T-helper 17 cell (primary cell): ENCODE measurements at places on chromosomes 13 and 19.
A peak's percentile ranks its signal among the peaks of the same experiment; 100 is the strongest.

DNA sequence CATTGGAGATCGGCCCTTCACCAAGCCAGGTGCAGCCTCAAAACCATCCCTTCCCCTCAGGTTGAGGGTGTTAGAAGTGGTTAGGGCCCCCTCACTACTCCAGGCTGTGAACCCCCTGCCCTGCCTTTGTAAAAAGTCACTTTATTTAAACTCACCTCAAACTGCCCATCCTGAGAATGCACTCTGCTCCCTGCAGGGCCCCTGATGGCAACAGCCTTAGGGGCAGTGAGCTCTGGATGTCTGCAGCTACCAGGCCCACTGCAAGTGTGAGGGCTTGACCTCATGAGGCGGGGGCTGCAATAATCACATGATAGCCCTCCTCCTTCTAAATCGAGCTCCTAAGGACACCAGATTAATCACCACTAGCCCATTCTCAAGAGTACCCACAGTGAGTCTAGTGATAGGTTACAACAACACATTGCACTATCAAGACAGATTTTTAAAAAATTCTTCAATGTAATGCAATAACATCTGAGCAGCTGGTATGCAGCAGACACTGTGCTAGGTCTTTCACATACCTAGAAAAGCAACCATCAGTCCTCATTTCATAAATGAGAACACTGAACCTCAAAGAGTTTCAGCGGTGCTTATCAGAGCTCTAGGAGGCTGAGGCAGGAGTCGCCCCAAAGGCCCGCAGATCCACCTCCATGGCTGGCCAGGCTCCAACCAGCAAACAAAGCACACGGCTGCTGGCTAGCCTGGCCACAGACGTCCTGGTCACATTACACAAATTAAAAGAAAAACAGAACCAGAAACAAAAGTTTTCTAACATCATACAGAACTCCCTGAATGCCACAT is 26.0 kb downstream of the SLC7A1 start:
- DNase-seq = no peak

GRCh38 chr13:90968166-90968904 is 379.2 kb upstream of the MIR17HG start:
- DNase-seq = no peak

DNA sequence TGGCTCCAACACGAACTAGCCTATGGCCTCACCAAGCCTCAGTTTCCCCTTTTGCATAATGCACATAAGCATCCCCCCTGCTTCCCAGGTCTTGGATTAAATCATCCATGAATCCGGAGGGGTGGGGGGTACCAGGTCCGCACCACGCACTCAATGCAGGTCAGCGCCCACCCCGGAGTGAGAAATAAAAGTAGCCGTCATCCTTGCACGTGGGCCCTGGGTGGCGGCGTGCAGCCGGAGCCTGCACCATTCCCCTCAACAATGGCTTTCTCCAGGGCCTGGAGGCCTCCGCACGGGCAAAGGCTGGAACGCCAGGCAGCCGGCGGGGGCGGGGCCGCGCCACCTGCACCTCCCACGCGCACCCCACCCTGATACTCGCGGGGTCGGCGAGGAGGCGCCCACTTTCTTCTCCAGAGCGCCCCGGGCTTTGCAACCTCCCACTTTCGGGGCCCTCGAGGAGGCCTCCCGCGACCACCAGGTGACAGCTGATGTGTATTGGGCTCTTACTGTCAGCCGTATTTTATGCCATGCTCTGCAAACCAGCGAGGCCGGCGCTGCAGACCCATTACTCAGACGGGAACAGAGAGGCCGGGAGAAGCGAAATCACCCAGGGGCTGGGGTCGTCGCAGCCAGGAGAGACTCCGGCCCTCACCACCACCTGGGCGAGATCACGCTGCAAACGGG is 767 bp upstream of the GADD45B start:
- DNase-seq = peak; percentile 32

GRCh38 chr13:112752711-112753541 is 63.1 kb downstream of the ATP11A start:
- no peak for DNase-seq

DNA sequence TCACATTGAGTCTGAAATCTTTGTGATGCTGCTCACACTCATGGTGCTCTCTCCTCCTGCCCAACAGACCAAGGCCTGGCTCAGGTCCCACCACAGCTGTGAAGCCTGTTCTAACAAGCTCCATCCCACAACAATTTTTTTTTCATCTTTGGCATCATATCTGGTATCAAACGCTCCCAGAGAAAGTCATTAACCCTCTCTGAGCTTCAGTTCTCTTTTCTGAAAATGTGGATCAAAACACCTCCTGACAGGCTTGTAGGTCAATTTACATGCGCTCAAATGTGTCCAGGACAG is 224.4 kb downstream of the LACC1 start:
- no peak for DNase-seq

DNA sequence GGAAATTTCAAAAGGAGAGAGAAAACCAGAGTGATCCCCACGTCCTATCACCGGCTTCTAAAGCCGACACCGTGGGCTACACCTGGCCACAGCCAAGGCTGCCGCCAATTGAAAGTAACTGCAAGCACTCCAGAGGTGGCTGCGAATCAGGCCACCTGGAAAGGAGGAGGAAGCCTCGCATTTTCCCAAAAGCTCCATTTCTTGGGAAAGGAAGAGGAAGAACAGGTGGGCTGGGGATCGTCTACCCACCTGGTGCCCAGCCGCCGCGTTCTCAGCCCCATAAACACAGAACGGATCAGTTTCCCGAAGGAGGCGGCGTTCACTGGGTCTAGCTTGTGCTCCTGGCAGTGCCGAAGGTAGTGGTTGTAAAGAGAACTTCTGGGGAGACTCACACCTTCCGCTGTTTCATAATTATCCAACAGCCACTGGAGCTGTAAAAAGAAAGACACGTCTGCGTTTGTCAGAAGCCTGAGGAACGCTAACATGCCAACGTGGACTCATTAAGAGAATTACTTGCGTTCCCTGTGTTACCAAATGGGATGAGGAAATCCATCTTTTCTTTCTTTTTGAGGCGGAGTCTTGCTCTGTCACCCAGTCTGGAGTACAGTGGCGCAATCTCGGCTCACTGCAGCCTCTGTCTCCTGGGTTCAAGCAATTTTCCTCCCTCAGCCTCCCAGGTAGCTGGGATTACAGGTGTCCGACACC is 38.1 kb upstream of the RANBP3 start:
- no peak for DNase-seq

DNA sequence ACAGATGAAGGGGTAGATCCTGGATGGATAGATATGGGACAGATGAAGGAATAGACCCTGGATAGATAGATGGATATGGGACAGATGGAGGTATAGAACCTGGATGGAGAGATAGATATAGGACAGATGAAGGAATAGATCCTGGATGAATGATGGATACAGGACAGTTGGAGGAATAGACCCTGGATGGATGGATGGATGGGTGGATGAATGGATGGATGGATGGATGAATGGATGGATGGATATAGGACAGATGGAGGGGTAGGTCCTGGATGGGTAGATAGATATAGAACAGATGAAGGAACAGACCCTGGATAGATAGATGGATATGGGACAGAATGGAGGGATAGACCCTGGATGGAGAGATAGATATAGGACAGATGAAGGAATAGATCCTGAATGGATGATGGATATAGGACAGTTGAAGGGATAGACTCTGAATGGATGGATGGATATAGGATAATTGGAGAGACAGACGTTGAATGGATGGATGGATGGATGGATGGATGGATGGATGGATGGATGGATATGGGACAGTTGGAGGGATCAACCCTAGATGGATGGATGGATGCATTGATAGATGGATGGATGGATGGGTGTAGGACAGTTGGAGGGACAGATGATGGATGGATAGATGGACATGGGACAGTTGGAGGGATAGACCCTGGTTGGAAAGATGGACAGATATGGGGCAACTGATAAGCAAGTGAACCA is 23.3 kb upstream of the EMP3 start:
- DNase-seq = no peak

DNA sequence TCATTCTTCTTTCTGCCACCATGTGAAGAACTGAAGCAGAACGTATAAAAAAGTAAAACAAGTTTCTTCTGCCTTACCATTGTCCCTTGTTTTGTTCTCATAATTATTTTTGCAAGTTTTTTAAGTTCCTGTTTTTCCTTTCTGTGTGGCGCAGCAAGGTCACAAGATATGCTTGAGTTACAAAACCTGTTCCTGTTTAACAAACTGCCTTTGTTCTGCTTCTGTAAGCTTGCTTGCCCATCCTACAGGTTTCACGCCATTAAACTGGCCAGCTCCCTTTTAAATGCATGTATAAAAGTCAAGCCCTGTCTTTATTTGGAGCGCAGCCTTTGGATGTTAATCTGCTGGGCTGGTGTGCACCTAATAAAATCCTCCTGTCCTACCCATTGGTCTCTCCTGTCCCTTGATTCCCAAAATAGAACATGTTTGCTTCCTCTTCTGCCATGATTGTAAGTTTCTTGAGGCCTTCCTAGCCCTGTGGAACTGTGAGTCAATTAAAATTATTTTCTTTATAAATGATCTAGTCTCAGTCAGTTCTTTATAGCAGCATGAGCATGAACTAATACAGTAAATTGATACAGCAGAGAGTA is 1115.4 kb downstream of the SLITRK1 start:
- no peak for DNase-seq

GRCh38 chr13:101545521-101545920 is 93.0 kb downstream of the ITGBL1 start:
- no peak for DNase-seq

- DNase-seq = no peak
These were observed 507 bp downstream of the ALG5 start for GRCh38 chr13:36998624-36999041.

- peak; percentile 84 for DNase-seq
These were observed at the start of gene ZNF136 for GRCh38 chr19:12162882-12163806. Gene ZNF136 (plus strand): TSS chr19:12163096. CDS start chr19:12163204, 108 bp downstream.

GRCh38 chr13:20425819-20426219 is 99.8 kb downstream of the CRYL1 start:
- no peak for DNase-seq

DNA sequence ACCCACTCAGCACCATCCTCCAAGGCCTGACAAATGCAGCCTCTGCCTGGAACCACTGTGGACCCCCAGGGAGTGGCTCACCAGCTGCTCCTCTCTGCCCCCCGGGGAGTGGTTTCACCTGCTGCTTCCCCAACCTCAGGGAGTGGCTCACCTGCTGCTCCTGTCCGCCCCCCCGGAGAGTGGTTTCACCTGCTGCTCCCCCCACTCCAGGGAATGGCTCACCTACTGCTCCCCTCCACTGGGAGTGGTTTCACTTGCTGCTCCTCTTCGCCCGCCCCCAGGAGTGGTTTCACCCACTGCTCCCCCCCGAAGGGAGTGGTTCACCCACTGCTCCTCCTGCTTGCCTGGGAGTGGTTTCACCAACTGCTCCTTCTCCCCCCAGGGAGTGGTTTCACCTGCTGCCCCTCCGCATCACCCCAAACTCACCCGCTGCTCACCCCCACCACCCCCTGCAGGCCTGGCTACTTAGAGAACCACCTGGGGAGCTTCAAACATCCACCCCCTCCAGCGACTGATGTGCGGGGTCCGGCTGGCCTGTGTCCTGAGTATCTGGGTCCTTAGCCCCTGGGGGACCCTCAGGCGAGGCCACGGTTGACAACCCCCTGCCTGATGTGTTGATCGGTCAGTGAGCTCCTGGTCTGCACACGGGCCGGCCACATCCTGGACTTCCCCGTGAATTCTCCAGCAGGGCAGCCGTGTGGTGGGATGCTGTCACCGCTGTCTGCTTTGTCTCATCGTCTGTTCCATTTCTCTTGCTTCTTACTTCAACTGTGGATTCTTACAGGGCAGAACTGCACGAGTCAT is 14.6 kb upstream of the TMEM255B start:
- no peak for DNase-seq

GRCh38 chr13:113976711-113977684 is 3.1 kb upstream of the C13orf46 start:
- no peak for DNase-seq

DNA sequence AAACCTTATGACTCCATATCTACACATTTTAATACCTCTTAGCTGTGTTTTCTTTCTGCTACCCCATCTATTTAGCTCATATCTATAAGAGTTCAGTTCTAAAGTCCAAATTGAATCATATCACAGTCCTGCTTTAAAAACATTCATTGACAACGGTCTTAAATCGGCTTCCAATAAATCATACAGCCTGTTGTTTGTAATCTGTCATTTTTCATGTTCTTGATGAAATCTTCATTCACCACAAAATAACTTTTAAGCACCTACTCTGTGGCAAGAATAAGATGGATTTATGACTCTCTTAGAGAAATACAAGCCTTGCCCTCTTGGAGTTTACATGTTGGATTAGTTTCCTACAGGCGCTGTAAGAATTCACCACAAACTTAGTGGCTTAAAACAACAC is 450.9 kb upstream of the GPC6 start:
- DNase-seq = no peak

DNA sequence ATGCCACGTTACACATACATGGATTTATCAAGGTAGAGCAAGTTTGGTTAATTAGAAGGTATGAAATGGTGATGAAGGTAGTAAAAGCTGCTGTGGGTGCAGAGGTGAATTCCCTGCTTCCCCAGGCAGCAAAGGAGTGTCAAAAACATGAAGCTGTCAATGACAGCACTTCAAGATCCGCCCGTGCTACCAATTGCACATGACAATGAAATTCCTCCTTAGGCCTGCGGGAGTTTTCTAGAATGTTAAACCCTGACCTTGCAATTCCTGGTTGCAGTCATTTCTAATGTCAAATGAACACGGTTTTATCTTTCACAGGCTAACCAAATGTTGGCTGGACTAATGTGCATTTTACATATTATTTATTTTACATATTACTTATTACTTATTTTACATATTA is 67.7 kb upstream of the LSM14A start:
- DNase-seq = no peak

DNA sequence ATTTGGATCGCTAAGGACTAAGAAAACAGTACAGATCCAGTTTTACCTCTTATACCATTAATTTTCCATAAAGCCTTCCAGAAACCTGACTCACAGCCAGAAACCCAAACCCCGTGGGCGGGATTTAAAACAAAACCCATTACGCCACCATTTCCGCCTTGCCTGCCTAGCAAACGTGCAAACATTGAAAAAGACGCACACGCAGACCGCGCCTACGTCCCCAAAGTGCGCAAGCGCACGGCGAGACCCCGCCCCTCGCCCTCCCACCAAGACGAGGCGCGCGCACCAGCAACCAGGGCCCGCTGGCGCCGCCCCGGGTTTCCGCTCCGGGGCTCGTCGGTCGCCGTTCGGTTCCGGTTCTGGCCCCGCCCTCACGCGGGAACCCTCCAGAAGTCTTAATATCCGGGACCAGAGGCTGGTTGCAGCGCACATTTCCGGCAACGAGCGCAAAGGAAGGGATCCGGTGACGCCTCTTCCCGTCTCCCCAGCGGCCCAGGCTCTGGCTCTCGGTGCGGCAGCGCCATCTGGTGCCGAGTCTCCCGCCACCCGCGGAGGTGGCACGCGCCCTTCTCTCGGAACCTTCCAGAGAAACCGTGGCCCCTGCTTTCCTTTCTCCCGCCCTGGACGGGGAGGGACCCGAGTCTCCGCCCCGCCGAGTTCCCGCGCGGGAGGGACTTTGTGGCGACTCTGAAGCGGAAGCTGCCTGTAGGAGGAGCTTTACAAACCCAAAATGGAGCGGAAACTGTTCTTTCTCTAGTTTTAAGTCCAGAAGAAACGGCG is 256.9 kb upstream of the STARD13 start:
- peak; percentile 99 for DNase-seq

- DNase-seq = no peak
These were observed 386.4 kb upstream of the SLITRK6 start for GRCh38 chr13:86185636-86186035.
